ENCODE measurements at places on chromosomes 3 and 15. TPM values are rescaled to one million over a fixed set of nuclear protein-coding genes. Genes with fewer than 3 reads are reported as not detected.

Gene CCRL2
- total RNA-seq, result 7.0 TPM

Gene PLA2G4B
- 5.3 TPM for total RNA-seq

Gene GRM2
- total RNA-seq, result not detected

Gene CCR9
- not detected for total RNA-seq

Gene SLC26A6
- 17.6 TPM for total RNA-seq

Gene HGD
- not detected for total RNA-seq

Gene CGNL1
- total RNA-seq, result 2.6 TPM

Gene RBSN
- total RNA-seq, result 28.0 TPM

Gene PLIN1
- total RNA-seq, result 2,042 TPM

Gene BLM
- total RNA-seq, result 13.6 TPM

Gene CCDC80
- 75.7 TPM for total RNA-seq

Gene SKOR1
- 0.44 TPM for total RNA-seq

Gene IGSF11
- total RNA-seq, result not detected

Gene ZNF80
- total RNA-seq, result 0.49 TPM

Gene ISL2
- not detected for total RNA-seq

Gene STXBP5L
- not detected for total RNA-seq

Gene TNFSF10
- total RNA-seq, result 25.8 TPM

Gene ZBTB47
- 24.1 TPM for total RNA-seq

Gene AP3B2
- total RNA-seq, result 3.4 TPM

Gene GXYLT2
- total RNA-seq, result 10.2 TPM

Gene CFAP161
- total RNA-seq, result not detected

Gene TNNC1
- 3.7 TPM for total RNA-seq

Gene WDR49
- 2.2 TPM for total RNA-seq

Gene GPR87
- total RNA-seq, result not detected

Gene MEX3B
- 2.2 TPM for total RNA-seq

Gene CCR3
- not detected for total RNA-seq

Gene NEO1
- total RNA-seq, result 30.5 TPM

Gene APEH
- total RNA-seq, result 53.2 TPM

Gene PAK6
- 4.1 TPM for total RNA-seq

Gene GNAT1
- total RNA-seq, result not detected

Gene ARL6
- 5.1 TPM for total RNA-seq

Gene SLC51A
- not detected for total RNA-seq

Gene USP19
- 26.4 TPM for total RNA-seq

Gene NRROS
- 7.9 TPM for total RNA-seq

Gene CIAO2A
- 40.3 TPM for total RNA-seq

Gene HYPK
- 36.8 TPM for total RNA-seq

Gene GAP43
- total RNA-seq, result not detected

Gene TERC
- total RNA-seq, result 271 TPM

Data from subcutaneous adipose tissue (tissue), 4 donors.